ENCODE measurements at places on chromosomes 3 and 15.
A peak's percentile ranks its signal among the peaks of the same experiment; 100 is the strongest.

DNA sequence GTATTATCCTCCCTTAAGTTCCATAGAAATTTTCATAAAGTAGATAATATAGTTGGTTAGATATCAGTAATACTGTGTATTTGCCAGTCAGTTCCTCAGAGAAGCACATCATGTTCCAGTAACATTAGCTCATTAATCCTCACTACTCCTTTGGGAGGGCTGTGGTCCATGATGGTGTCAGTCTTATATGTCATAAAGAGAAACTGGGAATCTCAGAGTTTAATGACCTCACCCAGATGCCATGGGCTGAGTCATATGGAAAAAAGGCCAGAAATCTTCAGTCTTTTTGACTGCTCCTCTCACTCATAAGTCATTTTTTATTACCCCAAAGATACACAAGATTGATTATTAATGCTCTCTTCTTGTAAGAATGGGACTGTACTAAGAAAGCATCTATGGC lies 188.6 kb downstream of the CHL1 start:
- H3K27me3 ChIP-seq = no peaks in the 10 kb centered on the region
- no peak overlapping the region for H3K4me3 ChIP-seq
- DNase-seq = peak; percentile 39
- peaks cover 4% of the 10 kb centered on the region for H3K4me1 ChIP-seq
- no peak overlapping the region for H3K27ac ChIP-seq

- peaks cover 35% of the 10 kb centered on the region for H3K4me1 ChIP-seq
- H3K4me3 ChIP-seq = peak overlapping the region; percentile 84
These were observed 1.2 kb downstream of the TRIM71 start for GRCh38 chr3:32818970-32819511.

DNA sequence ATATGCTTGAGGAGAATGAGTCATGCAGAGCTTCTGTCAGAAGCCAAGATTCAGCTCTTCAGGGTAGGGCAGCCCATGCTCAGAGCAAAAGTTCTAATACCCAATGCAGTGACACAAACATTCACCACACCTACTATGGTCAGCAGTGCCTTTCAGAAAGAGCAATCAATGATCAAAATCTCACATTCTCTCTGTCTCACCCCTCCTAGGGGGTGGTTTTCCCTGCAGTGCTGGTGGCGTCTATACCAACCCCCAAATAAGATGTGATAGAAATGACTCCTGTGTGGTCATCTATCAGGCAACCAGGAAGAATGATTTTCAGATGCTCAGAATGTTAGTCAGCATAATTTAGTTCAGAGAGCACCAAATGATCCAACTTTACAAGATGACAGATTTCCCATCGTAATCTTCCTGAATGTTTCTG lies 385.3 kb downstream of the NTRK3 start:
- no peak for DNase-seq
- no peak overlapping the region for H3K27ac ChIP-seq
- H3K36me3 ChIP-seq = no peaks in the 10 kb centered on the region
- peaks cover 11% of the 10 kb centered on the region for H3K4me1 ChIP-seq
- H3K4me3 ChIP-seq = no peak overlapping the region
- H3K27me3 ChIP-seq = no peaks in the 10 kb centered on the region

DNA sequence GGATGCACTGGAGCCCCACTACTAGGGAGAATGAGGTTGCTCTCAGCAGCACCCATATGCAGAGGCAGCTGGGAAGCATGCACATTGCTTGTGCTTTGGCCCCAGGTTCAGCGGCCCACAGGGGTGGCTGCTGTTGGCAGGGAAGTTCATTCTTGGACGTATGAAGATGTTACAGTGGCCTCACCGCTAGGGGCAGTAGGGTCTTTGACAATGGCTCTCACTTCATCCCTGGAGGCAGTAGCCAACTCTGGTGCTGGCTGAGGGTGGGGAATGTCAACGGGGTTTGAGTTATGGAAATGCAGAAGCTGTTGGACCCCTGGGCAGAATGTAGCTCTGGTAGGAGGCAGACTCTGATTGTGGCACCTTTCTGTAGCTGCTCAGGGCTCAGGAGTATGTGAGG lies 279.9 kb downstream of the SCAPER start:
- no peaks in the 10 kb centered on the region for H3K36me3 ChIP-seq
- no peak overlapping the region for H3K4me3 ChIP-seq
- DNase-seq = no peak
- H3K4me1 ChIP-seq = no peaks in the 10 kb centered on the region
- no peaks in the 10 kb centered on the region for H3K27me3 ChIP-seq

GRCh38 chr15:48963524-48964113 lies at the start of gene SHC4:
Gene SHC4 (minus strand): TSS chr15:48963919. CDS start chr15:48963015, 904 bp downstream.
- DNase-seq = peak; percentile 83
- no peaks in the 10 kb centered on the region for H3K4me1 ChIP-seq
- H3K27ac ChIP-seq = peak within 1 kb of the TSS; percentile 39
- H3K4me3 ChIP-seq = peak within 1 kb of the TSS; percentile 55

GRCh38 chr3:138943724-138944653 lies 2.9 kb downstream of the FOXL2 start:
- no peak overlapping the region for H3K27ac ChIP-seq
- H3K4me3 ChIP-seq = no peak overlapping the region
- peaks cover 28% of the 10 kb centered on the region for H3K4me1 ChIP-seq
- H3K36me3 ChIP-seq = no peaks in the 10 kb centered on the region

- no peak overlapping the region for H3K4me3 ChIP-seq
- peaks cover 49% of the 10 kb centered on the region for H3K4me1 ChIP-seq
- H3K27ac ChIP-seq = peak overlapping the region; percentile 91
- DNase-seq = no peak
These were observed 253.5 kb upstream of the ZPLD1 start for GRCh38 chr3:102181175-102181920.

DNA sequence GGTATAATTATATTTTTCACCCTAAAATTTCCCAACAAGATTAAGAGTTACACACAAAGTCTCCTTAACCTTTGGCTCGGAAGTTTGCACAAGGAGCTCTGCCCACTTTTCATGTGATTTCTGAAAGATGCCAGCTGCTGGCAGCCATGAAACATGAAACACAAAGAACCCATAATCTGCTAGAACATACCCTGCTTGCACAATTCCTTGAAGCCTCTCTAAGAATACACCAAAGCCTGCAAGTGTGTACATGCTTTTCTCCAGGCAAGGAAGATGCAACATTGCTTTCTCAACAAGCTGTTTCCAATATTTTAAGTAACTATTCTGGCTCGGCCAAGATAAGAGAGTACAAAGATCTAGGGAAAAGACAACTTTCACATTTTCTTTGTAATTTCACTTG lies 182.0 kb upstream of the WNT5A start:
- H3K27me3 ChIP-seq = no peaks in the 10 kb centered on the region
- H3K36me3 ChIP-seq = no peaks in the 10 kb centered on the region
- peaks cover 4% of the 10 kb centered on the region for H3K4me1 ChIP-seq
- DNase-seq = no peak
- H3K27ac ChIP-seq = no peak overlapping the region

DNA sequence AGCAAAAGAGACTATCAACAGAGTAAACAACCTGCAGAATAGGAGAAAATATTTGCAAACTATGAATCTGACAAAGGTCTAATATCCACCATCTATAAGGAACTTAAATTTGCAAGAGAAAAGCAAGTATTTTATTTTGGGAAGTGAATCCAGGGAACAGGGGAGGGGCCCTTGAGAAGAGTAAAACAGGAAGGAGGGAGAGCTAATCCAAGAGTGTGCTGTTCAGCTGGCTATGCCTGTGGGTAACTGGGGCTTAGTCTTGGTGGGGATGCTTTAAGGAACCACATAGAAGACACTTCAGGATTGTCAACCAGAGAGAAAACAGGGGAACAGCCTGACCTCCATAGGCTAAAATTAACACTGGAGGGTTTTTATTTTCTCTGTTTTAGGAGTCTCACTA lies 3.9 kb upstream of the HHLA2 start:
- H3K4me3 ChIP-seq = no peak overlapping the region
- no peak for DNase-seq
- no peaks in the 10 kb centered on the region for H3K36me3 ChIP-seq
- H3K27me3 ChIP-seq = no peaks in the 10 kb centered on the region
- H3K4me1 ChIP-seq = peaks cover 3% of the 10 kb centered on the region
- no peak overlapping the region for H3K27ac ChIP-seq

DNA sequence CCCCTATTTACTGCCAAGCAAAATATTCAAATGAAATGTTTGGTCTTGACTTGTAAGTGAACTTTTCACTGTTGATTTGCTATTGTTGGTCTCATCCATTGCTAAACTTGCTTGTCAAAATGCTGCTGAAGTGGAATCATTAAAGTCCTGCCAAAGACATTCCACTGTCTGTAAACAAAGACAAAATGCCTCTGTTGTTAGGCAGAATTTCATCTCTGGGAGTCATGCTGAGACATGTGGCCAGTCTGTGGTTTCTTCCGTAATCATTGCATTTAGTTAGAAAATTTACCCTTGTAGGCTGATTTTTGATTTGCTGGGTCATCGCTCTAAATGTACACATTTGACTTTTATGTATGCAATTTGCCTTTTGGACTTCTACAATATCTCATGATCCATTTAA lies 577.7 kb downstream of the MECOM start:
- no peaks in the 10 kb centered on the region for H3K27me3 ChIP-seq
- no peaks in the 10 kb centered on the region for H3K36me3 ChIP-seq
- peak; percentile 12 for DNase-seq
- H3K4me3 ChIP-seq = no peak overlapping the region
- no peak overlapping the region for H3K27ac ChIP-seq

DNA sequence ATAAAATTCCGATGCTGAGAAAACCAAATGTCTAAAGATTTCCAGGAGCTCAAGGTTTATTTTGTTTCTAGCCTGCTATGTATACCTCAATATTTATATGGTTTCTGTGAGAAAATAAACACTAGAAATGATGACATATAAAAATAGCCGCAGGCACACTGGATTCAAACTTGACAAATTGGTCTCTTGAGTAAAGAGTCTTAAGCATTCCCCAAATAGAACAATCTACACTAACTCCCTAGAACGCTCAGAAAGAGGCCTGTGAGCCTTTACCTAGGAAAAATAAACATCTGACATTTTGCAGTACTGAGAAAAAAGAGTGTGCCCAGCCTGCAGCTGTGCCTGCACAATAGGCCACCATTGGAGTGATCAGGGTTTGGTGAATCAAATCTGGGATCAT lies 75.2 kb downstream of the NEK10 start:
- no peak for DNase-seq
- no peaks in the 10 kb centered on the region for H3K4me1 ChIP-seq
- no peaks in the 10 kb centered on the region for H3K27me3 ChIP-seq
- H3K4me3 ChIP-seq = no peak overlapping the region
- no peaks in the 10 kb centered on the region for H3K36me3 ChIP-seq

DNA sequence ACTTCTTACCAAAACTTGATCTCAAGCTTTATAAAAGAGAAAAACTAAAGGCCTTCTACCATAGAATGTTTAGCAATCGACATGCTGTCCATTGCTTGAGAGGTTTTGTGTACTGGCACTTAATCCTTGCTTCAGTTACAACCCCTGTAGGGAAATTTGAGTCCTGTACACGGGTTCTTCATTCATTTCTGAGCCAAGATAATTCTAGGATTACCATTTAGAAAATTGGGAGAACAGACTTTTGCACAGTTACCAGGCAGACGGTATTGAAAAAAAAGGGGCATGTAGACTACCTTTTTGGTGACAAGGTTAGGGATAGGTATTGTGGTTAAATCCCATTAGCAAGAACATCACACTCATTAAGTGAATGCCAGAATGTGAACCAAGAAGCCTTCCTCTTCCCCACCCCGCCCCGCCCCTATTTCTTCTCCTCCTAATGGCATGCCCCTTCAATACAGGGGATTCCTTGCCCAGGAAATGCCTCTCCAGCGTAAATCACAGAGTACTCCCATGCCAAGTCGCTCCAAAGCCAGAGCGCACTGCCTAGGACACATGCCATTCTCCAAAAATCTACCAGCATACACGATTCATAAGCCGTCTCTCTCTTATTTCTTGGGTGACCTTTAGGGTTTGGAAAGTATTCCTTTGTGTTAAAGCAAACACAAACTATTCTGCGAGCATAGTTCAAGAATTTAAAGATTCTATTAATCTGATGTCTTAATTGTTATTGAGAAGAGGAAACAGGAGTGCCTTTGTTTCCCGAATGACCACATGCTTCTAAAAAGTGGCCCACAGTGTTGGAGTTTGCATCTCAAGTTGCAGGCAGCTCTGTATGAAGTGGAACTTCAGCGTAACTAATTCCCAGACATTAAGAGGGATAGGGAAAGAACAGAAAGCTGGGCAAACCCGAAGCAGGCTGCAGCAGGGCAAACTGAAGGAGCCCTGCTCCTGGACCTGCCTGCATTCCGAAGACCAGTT lies 164.0 kb upstream of the NR2F2 start:
- no peaks in the 10 kb centered on the region for H3K27me3 ChIP-seq
- no peak overlapping the region for H3K4me3 ChIP-seq
- peaks cover 17% of the 10 kb centered on the region for H3K4me1 ChIP-seq
- no peaks in the 10 kb centered on the region for H3K36me3 ChIP-seq

GRCh38 chr15:67130673-67131601 lies 65.5 kb downstream of the SMAD3 start:
- H3K4me1 ChIP-seq = peaks cover 66% of the 10 kb centered on the region
- peak overlapping the region; percentile 36 for H3K27ac ChIP-seq
- no peaks in the 10 kb centered on the region for H3K36me3 ChIP-seq
- no peak overlapping the region for H3K4me3 ChIP-seq

DNA sequence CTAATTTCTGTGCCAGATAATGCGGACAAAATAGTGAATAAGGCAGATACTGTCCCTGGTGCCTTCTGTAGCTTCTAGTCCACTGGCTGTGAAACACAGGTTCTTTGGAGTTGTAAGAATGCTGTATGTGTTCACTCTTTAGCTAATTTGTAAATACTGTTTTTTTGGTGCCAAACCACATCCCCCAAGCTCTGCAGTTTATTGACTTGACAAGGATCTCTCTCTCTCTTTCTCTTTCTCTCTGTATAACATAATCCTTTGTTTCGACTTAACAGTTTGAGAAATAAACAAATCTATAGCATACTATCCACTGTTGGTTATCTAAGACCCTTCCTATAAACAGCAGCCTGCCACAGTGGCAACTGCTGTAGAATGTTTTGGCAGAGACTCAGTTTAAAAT lies 7.6 kb downstream of the SMAD3 start:
- H3K36me3 ChIP-seq = no peaks in the 10 kb centered on the region
- DNase-seq = no peak
- no peak overlapping the region for H3K4me3 ChIP-seq
- peaks cover 58% of the 10 kb centered on the region for H3K4me1 ChIP-seq

GRCh38 chr3:178202194-178202593 lies 334.0 kb upstream of the KCNMB2 start:
- DNase-seq = peak; percentile 19
- no peak overlapping the region for H3K4me3 ChIP-seq
- H3K36me3 ChIP-seq = no peaks in the 10 kb centered on the region

- H3K27ac ChIP-seq = no peak overlapping the region
- DNase-seq = no peak
- H3K4me1 ChIP-seq = no peaks in the 10 kb centered on the region
- H3K36me3 ChIP-seq = no peaks in the 10 kb centered on the region
These were observed 67.4 kb upstream of the LARS2 start for GRCh38 chr3:45320986-45321385.

- H3K27ac ChIP-seq = peak overlapping the region; percentile 72
- peak; percentile 38 for DNase-seq
- no peaks in the 10 kb centered on the region for H3K27me3 ChIP-seq
- H3K4me1 ChIP-seq = peaks cover 37% of the 10 kb centered on the region
These were observed 22.8 kb upstream of the SMAD3 start for GRCh38 chr15:67042551-67043142.

DNA sequence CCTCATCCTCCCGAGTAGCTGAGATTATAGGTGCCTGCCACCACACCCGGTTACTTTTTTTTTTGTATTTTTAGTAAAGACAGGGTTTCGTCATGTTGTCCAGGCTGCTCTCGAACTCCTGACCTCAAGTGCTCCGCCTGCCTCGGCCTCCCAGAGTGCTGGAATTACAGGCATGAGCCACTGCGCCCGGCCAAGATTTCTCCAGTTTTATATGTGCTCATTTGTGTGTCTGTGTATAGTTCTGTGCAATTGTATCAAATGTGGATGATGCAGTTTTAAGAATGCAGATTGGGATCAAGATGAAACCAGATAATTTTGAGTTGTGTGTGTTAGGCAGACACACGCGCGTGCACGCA lies 68.3 kb downstream of the SLCO3A1 start:
- no peaks in the 10 kb centered on the region for H3K27me3 ChIP-seq
- no peaks in the 10 kb centered on the region for H3K36me3 ChIP-seq
- no peak overlapping the region for H3K27ac ChIP-seq
- H3K4me3 ChIP-seq = no peak overlapping the region

Measured in hepatocyte (in vitro differentiated cells).